Right forelimb (tissue), 1 donor: ENCODE measurements at places on chromosomes 1 and 21.
A peak's percentile ranks its signal among the peaks of the same experiment; 100 is the strongest.

- no peak for DNase-seq
Measured at GRCh38 chr1:170305777-170306512, 160.2 kb downstream of the NTMT2 start.

- no peak for DNase-seq
Measured at GRCh38 chr1:115041654-115042053, 12.0 kb downstream of the TSHB start.

DNA sequence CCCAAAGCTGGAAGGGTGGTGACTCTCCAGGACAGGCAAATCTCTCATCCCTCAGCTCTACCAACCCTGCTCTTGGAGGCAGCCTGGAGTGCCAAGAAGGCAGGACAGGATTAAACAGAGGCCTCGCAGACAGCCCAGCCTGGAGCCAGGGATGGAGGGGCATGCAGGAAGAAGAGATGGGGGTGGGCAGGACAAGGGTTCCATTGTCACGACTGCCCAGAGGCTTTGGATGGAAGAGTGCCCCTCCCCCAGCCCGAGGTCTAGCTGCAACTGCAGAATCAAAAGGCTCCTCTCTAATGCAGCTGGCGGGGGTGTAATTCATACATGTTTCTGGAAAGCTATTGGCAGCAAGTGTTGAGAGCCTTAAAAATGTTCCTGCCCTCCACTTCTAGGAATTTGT is 8.8 kb downstream of the RAB7B start:
- DNase-seq = peak; percentile 70

DNA sequence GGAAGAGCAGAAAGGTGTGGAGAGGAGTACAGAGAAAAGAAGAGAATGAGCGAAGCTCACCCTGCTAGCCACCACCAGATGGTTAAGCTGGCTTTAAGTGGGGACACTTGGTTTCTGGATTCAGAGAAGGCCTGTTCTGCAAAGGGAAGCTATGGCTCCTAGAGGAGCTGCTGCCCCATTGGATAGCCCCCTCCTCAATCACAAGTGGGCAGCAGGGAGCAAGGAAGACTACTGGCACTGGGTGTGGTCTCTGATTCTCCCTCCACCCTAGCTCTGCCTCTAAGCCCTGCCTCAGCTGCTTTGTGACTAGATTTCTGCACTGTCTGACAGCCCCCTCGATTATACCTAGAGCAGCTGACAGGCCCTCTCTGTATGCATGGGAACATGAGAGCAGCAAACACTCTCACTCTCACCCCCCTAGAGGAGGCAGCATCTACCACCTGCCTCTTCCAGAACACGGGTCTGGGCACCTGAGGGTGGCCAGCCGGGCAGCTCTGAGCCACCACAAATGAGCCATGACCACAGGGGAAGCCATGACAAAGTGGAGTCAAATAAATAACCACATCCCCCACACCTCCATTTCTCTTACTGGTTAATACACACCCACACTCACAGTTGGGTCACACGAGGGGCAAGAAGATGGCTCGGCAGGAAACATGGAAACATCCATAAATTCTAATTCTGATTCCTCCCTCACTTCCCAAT is 13.6 kb downstream of the PLEKHA6 start:
- DNase-seq = no peak

DNA sequence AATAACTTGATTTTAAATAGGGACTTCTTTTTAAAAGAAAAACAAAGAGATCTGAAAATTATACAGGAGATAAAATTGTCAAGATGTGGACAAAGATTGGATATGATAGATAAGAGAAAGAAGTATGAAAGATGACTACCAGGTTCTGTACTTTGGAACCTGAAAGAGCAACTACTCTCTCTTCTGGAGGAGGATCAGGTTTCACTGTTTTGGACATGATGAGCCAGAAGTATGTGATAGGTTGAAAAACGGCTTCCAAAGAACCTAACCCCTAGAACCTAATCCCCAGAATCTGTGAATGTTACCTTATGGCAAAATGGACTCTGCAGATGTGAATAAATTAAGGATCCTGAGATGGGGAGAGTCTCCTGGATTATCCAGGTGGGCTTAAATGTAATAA is 26.2 kb downstream of the RSBN1 start:
- DNase-seq = no peak

- no peak for DNase-seq
Measured at GRCh38 chr21:34974162-34974981, 74.7 kb downstream of the RUNX1 start.

DNA sequence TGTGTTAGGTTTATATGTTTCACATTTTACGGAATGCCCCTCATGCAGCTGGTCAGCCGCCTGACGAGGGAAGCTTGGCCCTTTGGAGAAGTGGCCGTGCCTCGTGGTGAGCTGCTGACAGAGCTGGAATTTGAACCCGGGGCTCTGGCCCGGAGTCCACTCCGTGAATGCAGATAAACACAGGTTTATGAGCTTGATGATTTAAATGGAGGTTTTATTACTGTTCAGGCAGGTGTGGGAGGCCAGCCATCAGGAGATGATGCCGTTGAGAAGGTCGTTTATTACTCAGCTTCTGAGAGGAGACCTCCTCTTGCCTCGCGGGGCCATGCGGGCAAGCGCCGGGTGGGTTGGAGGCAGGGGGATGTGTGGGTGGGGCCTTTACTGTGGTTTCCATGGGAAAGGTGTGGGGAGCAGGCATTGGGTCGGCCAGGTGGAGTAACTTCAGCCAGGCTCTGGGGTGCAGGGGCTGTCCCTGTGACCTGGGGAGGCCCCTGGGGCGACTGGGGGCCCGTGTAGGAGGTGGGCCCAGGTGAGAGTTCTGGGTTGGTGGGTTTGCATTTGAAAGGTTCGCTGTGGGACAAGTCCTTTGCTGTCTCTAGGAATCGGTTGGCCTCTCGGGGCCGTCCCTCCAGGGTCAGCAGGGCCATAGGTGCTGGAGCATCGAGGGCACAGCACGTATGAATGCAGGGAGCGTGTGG is 22.0 kb downstream of the PRKCZ start:
- DNase-seq = no peak

DNA sequence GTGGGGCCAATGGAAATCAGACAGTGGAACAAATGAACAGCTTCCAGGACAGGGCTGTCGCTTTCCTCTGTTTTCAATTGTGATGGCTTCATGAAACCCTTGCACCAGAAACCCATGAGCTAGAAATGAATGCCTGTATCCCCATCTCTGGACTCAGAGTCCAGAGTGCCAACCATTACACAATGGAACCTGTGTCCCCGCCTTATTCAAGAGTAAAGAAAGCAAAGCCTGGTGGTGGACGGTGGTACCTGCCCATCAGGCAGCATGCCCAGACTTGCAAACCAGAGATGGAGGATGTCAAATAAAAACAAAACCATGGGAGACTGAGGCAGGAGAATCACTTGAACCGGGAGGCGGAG is 4.4 kb upstream of the CAPN2 start:
- DNase-seq = no peak

DNA sequence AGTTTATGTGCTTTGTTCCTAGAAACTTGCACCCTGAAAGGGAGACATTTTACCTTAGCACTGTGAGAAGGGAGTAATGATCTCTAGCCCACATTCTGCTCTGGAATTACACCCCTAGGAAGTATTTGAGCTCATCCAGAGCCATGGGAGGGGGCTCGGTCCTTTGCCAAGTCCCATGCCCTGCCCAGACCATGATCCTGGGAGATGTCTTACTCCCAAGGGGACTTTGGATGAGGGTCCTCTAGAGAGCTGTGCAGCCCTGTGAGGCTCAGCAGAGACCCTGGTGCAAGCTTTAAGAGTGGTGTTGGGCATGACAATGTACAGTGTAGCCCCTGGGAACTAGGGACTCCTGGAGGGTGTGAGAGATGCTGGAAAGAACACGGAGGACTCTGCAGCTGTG is 241.4 kb downstream of the HHAT start:
- no peak for DNase-seq

- no peak for DNase-seq
Measured at GRCh38 chr1:8412183-8412831, 94.4 kb downstream of the SLC45A1 start.
